CD8-positive, alpha-beta memory T cell (primary cell): ENCODE measurements at places on chromosomes 4 and X. TPM values are rescaled to one million over a fixed set of nuclear protein-coding genes. Genes with fewer than 3 reads are reported as not detected.

FOXO4 gene
- 2.8 TPM for polyA plus RNA-seq

XAGE1B gene
- polyA plus RNA-seq: not detected

DNA sequence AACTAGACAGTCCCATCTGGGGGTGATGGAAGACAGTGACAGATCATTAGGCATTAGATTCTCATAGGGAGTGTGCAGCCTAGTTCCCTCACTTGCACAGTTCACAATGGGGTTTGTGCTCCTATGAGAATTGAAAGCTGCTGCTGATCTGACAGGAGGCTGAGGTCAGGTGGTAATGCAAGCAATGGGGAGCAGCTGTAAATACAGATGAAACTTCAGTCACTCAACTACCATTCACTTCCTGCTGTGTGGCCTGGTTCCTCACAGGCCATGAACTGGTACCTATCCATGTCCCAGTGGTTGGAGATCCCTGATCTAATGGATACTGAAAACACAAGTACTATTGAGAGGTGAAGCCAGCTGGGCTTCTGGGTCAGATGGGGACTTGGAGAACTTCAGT, 72.5 kb downstream of the AGTR2 start:
- DNase-seq: no peak

NDP gene
- polyA plus RNA-seq: not detected

ATP8A1 gene
- polyA plus RNA-seq: 13.8 TPM

PLS3 gene
- polyA plus RNA-seq: not detected

DNA sequence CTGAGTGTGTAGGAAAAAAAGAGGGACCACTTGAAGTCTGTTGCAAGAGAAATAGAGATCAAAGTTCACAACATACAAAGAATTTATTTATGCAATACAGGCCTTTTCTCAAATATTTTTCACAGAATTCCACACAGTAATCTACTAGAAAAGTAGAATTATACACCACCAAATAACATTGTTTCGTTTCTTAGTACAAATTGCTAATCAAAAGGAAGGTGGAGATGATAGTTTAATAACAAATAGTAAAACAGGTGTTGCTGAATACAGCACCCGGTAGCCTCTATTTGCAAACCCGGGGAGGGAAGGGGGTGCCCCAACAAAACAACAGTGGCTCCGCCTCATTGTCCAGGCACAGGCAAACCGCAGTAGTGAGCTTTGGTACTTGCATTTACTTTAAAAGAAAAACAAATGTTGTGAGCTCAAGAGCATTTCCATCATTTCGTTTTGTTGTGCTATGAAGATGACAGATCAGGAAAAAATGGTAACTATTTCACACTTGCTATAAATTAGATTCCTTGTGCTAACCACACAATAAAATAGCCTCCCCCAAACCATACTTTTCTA, 186.4 kb downstream of the DCLK2 start:
- no peak for DNase-seq

GRCh38 chr4:85701861-85702321, 226.9 kb downstream of the ARHGAP24 start:
- DNase-seq: no peak

GRCh38 chr4:113979148-113979904, at the start of gene ARSJ:
TSS of gene ARSJ (minus strand) at chr4:113979647. CDS start at chr4:113978834, 813 bp downstream.
- DNase-seq: no peak

- no peak for DNase-seq
These were observed 115.5 kb upstream of the STOX2 start for GRCh38 chr4:183789657-183790056.

- no peak for DNase-seq
These were observed 96.7 kb upstream of the NKX1-1 start for GRCh38 chr4:1502976-1503375.
